ENCODE measurements at places on chromosomes 2 and 18.

GRCh38 chr18:61703508-61703907, 189.3 kb downstream of the RNF152 start:
- no peak for DNase-seq

GRCh38 chr18:33878213-33878612, 300.2 kb downstream of the ASXL3 start:
- no peak for DNase-seq

- no peak for DNase-seq
Observed at GRCh38 chr2:177393203-177393755, 706 bp downstream of the AGPS start.

DNA sequence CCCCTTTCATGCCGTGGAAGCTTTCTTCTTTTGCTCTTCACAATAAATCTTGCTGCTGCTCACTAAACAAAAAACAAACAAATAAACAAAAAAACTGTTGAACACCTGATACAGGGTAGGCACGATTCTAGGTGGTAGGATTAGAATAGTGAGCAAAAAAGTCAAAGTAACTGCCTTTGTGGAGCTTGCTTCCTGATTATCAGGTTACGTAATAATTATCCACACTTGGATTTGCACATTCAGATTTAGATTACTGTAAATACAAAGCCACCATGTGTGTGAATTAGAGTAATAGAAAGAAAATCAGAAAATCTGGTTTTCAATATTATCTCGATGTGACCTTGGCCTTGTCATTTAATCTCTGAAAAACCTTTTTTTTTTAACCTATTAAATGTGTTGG, 307.1 kb downstream of the NRXN1 start:
- no peak for DNase-seq

DNA sequence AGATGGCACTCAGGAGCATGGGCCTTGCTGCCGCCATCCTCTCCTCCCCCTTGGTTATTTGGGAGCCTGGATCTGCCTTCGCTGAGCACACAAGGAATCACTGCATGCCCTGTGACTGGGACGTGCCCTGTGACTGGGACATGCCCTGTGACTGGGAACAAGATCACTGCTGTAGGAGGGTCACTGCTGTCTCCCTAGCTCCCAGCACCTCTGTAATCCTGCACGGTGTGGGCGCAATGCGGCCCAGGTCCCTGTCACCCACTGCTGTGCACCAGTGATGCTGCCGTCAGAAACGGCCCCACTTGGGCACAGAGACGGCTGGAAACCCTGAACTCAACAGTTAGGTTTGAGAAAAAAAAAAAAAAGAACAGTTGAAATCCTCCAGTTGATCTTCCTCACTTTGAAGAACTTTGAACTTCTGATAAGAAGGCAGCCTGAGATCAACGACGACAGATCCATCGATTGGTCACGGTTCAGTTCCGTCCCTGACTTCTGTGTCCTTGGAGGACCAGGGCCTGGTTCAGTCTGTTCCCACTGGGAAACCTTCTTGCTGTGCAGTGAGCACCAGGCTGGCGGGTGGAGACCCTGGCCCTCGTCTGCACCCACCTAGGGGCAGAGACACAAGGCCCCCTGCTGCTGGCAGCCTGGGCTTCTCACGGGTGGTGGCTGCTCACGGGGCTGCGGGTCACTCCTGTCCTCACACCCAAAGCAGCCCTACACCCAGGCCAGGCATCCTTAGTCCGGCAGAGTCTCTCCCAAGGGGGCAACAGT, 125.9 kb downstream of the PXDN start:
- no peak for DNase-seq

GRCh38 chr2:30273574-30273929, 42.2 kb downstream of the LBH start:
- DNase-seq = no peak

DNA sequence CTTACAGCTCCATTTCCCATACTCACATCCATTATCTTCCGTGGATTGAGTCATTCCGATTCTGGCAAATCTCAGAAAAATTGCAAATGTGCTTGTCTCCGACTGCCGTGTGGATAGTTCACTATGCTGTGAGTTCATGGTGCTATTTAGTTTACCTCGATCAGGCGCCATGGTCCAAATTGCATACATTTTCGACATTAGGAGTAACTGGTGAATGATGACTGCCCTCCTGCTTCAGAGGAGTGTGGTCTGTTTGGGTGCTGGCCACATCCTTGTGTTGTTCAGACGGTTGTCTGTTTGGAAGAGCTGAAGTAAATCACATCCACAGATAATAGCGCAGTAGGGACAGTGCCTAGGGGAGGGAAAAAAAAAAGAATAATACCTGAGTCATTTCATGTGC, 439.5 kb downstream of the ZNF516 start:
- no peak for DNase-seq

- peak; percentile 73 for DNase-seq
Observed at GRCh38 chr2:64311948-64312621, 141.9 kb upstream of the LGALSL start.

DNA sequence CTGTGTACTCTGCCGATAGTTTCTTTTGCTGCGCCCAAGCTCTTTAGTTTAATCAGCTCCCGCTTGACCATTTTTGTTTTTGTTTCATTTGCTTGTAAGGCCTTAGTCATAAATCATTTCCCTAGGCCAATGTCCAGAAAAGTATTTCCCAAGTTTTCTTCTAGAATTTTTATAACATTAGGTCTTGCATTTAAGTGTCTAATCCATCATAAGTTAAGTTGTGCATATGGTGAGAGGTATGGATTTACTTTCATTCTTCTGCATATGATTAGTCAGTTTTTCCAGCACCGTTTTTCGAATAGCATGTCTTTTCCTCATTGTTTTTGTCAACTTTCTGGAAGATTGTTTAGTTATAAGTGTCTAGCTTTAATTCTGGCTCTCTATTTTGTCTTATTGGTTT, 484.8 kb upstream of the CNTNAP5 start:
- DNase-seq = no peak

- DNase-seq = no peak
Observed at GRCh38 chr2:46086578-46087070, 210.6 kb upstream of the EPAS1 start.

- DNase-seq = no peak
Observed at GRCh38 chr2:8447610-8448221, 234.1 kb upstream of the ID2 start.

- DNase-seq = no peak
Observed at GRCh38 chr2:155690785-155691184, 641.7 kb downstream of the NR4A2 start.

DNA sequence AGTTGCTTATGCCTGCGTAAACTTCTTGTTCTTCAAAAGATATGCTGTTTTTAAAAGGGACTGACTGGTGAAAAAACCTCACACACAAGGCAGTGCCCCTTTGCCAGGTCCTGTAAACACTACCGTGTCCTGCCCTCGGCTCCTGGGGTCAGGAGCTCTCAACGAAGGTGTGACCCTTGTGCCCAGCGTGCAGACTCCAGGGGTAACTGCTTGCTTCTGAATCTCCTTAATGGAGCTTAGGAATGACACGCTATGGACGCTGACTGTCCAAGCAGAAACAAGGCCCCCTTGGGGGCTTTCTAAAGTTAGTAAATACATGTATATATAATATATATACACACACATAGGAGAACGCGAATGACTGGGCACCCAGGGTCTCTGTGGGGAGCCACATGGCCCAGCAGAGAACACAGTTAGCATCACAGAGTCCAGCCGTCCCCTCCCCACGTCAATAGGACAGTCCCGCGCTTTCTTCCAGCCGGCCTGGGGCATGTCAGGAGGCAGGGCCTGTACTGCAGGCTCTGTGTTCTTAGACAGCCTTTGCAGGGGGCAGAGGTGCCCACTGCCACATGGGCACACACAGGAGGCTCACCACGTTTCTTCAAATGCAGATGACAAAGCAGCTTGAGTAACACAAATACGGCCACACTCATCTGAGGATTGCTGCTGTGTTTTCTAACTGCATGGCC, 96.1 kb downstream of the HDAC4 start:
- no peak for DNase-seq
